Right cardiac atrium (tissue), 5 donors: ENCODE measurements at places on chromosomes 11 and 22. TPM values are rescaled to one million over a fixed set of nuclear protein-coding genes. Genes with fewer than 3 reads are reported as not detected.

DNA sequence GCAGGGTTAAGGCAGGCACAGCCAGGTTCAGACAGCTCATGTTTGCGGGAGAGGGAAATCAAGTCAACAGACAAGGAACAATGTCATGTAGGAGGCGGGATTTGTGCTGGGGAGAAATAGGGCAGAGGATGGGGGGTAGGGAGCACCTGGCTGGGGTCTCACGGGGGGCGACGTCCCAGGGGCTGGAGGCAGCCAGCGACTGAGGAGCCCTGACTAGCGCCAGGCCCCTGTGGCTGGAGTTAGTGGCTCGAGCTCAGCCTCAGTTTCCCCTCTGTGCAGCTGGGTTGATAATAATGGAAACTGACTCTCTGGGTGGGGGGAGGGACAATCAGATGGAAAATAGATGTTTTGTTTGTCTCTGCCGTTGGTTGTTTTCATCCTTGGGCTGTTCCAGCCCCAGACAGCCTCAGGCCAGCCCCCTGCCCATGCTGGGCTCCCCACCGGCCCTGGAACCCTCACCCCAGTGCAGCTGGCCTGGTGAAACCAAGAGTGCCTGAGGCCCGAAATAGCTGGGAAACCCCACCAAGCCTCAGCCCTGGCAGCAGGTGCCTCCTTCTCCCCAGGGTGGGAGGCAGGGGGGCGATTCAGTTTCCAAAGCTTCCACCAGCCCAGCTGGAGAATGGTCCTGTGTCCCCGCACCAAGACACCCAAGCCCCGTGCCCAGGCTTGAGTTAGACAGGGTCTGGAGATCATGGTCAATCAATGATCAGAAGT is 44.1 kb downstream of the IGLL5 start:
- no peak for DNase-seq

DNA sequence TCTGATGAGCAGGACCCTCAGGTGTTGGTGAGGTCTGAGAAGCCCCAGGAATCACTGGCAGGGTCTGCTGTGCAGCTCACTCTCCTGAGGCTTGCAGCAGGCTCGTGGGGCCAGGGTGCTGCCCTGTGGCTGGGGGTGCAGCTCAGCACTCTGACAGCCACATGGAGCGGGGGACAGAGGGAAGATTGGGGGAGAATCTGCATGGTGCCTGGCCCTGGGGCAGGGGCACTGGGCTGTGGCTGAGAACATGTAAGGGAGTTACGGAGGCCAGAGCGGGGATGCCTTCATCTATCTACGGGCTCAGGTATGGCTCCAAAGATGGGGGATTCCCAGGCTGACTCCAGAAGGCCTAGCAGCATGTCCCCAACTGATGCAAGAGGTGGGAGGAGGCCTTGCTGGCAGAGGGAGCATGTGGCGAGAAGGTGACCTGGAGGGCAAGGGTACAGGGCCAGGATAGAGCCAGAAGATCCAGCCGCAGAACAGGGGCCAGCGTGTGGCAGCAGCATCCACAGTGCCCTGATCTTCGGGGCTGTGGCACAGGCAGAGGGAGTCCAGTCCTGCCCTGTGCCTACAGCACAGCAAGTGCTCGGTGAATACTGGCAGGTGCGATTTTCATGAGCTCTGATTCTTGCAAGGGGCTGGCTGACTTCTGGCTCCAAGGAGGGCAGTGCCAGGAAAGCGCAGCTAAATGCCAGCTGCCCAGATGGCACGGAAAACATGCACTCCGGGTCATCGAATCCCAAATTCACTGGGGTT is 184.7 kb downstream of the CTTN start:
- DNase-seq, result no peak

- no peak for DNase-seq
Measured at GRCh38 chr22:34454598-34454997, 534.3 kb upstream of the LARGE1 start.

- DNase-seq, result peak; percentile 43
Measured at GRCh38 chr22:19874307-19875060, 19.8 kb upstream of the GNB1L start.

DNA sequence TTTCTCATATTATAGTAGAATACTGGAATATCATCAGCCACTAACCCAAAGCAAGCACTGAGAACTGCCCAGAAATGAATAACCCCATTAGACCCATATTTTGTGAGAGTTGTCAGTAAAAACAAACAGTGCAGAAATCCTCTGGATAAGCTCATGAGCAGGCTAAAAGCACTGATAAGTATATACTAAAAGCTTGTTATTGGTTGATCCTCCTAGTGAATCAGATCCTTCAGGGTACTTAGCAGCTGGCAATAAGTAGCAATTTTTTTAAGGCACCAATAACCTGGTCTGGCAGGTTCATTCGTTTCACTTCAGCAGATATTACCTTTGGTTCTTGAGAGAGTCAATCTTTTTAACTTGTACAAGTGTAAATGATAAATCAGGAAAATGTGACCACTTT is 1.2 kb downstream of the NOX4 start:
- no peak for DNase-seq

DNA sequence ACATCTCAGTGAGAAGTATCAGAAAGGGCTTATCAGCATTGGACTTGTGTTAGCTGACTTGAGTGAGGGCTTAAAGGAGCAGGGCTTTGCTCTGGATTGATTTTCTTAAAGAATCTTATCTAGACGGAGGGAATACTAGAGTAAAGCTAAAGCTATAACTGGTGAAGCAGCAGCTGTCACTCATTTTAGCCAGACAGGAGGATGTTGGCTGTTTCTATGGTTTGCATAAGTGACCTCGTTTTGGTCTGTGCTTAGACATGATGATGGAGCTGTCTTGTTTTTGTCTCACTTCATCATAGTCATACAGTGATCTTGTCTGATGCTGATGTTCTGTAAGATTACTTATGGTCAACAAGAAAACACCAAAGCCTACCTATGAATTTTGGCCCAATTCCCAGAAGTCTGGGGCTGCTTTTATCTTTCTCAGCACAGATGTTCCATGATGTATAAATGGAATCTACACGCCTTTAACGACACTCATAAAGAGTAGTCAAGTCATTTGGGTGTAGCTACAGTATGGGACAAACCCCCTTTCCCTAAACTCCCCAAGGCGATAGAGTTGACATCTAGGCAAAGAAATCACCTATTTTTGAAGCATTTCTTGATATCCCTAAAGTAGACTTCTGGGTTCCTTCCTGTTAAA is 77.5 kb upstream of the UCP3 start:
- DNase-seq, result no peak

DNA sequence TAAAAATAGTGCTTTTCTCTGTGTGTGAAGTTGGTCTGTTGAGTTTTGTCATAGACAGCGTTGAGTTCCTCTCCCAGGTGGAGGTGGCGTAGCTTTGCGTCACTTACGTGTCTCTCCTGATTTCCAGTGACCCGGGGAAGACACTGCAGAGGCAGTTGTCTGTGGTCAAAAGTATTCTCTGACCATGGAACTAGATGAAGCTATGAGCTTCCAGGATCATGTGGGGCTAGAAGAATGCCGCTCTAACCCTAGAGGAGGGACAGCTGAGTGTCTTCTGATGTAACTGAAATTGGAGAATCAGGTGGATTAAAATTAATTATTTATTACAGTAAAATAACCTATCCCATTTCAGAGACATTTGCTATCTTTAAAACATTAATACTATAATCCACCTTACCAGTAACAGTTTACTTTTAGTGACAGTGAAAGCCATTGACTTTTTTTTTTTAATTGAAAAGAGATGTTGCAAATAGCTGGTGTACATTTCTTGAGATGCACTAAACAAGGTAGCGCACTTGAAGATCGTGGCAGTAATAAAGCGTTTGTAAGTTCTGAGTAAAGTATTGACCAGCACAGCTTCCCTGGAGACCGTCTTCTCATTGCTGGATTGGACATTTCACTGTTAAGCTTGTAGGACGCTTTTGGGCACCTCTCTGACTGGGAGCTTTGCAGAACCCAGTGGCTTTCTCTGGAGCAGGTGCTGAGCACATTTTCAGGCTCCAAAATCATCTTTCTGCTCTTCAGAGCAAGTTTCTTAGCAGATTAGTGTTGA is 9.7 kb downstream of the CAT start:
- no peak for DNase-seq

DNA sequence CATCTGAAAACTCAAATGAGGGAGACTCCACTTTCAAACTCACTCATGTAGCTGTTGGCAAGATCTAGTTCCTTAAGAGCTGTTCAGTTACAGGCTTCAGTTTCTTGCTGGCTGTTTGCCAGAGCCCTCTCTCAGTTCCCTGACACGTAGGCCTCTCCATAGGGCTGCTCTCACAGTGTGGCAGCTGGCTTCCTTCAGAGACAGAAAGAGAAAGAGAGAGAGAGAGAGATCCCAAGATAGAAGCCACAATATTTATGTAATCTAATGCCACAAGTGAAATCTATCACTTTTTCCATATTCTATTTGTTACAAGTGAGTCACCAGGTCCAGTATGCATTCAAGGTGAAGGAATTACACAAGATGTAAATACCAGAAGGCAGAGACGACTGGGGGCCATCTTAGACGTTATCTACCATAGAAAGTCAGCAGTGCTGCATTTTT is 168.8 kb downstream of the RCN1 start:
- no peak for DNase-seq

GRCh38 chr11:5284637-5285036 is 14.9 kb upstream of the HBE1 start:
- DNase-seq, result no peak

- DNase-seq, result peak; percentile 79
Measured at GRCh38 chr11:14380947-14381561, 22.1 kb upstream of the RRAS2 start.

GRCh38 chr11:132718711-132719671 is 813.3 kb downstream of the OPCML start:
- DNase-seq, result peak; percentile 32

GRCh38 chr11:11843211-11843621 is 1.4 kb downstream of the USP47 start:
- no peak for DNase-seq

- no peak for DNase-seq
Measured at GRCh38 chr11:7532405-7533145, 18.8 kb downstream of the PPFIBP2 start.

GRCh38 chr11:85318573-85318972 is 308.6 kb downstream of the DLG2 start:
- DNase-seq, result no peak

GRCh38 chr11:47152126-47152952 is 24.3 kb downstream of the ARFGAP2 start:
- no peak for DNase-seq

The IFITM10 gene
- total RNA-seq, result 0.48 TPM

The CHADL gene
- 19.4 TPM for total RNA-seq

The OR5B21 gene
- not detected for total RNA-seq

The KRTAP5-9 gene
- not detected for total RNA-seq

The CDKN1C gene
- total RNA-seq, result 18.4 TPM

The FAM76B gene
- 9.4 TPM for total RNA-seq

The GGTLC3 gene
- total RNA-seq, result not detected

The UBASH3B gene
- 1.6 TPM for total RNA-seq

The GRAP2 gene
- total RNA-seq, result 3.2 TPM

The OR51B2 gene
- total RNA-seq, result not detected
